GDM1 (cell line): ENCODE measurements at places on chromosomes 2 and 18.

GRCh38 chr2:127155947-127156346 is 49.0 kb upstream of the BIN1 start:
- DNase-seq = no peak

- DNase-seq = no peak
Measured at GRCh38 chr18:24964216-24964615, 387.8 kb downstream of the ZNF521 start.

DNA sequence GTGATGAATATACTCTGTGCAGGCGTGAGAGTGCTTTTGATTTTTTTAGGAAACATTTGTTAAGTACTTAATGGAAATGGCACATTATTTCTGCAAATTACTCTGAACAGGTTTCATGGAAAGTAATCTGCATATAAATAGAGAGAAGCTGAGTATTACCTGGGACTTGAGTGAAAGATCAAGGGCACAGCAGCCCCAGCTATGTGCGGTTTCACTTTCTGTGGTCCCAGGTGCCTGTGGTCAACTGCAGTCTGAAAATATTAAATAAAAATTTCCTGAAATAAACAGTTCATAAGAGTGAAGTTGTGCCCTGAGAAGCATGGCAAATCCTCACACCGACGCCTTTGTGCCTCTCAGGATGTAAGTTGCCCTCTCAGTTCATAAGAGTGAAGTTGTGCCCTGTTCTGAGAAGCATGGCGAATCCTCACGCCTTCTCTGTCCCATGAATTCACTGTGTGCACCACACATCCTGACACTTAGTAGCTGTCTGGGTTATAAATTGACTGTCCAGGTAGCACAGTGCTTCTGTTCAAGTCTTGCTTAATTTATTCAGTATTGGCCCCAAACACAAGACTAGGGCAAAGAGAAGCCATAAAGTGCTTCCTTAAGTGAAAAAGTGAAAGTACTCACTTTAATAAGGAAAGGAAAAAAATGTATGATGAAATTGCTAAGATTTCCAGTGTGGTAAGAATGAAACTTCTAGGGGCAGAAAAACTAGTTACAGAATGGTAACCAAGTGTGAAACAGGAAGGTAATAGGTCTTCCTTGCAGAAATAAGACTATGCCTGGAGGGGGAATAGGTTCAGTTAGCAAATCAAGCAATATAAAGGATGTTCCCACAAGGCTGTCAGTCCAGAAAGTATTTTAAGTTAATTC is 4.3 kb upstream of the SNTG2 start:
- no peak for DNase-seq

- no peak for DNase-seq
Measured at GRCh38 chr2:184620367-184620766, 22.0 kb downstream of the ZNF804A start.

- no peak for DNase-seq
Measured at GRCh38 chr2:219086196-219086595, 25.5 kb upstream of the IHH start.

- DNase-seq = no peak
Measured at GRCh38 chr2:96945014-96945413, 41.4 kb downstream of the FAM178B start.

DNA sequence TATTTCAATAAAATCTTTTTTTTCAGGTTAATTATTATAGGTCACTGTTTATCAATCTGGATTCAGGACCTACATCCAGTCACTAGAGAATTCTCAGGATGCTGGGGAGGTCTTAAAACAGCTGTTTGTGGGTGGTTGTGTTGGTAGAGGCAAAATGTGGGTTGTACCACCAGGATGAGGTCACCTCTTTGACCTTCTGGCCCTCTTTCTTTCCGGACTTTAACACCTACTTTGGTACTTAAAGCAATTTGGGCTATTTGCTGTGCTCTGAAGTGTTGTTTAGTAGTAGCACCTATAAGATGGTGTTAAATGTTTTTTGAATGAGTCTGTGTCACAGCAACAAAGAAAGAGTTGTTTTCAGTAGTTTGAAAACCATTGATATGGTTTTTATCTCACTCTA is 14.6 kb downstream of the EML4 start:
- DNase-seq = no peak

- no peak for DNase-seq
Measured at GRCh38 chr2:1051075-1051474, 100.4 kb downstream of the SNTG2 start.

- no peak for DNase-seq
Measured at GRCh38 chr2:37698931-37699481, 27.6 kb upstream of the CDC42EP3 start.

- DNase-seq = no peak
Measured at GRCh38 chr2:69165091-69165880, 152.3 kb downstream of the ANTXR1 start.

- no peak for DNase-seq
Measured at GRCh38 chr2:223148516-223148915, 96.5 kb downstream of the KCNE4 start.
